Inflammatory macrophage treated with lipopolysaccharide for 1 hour (primary cell): ENCODE measurements at places on chromosomes 3 and 15.

DNA sequence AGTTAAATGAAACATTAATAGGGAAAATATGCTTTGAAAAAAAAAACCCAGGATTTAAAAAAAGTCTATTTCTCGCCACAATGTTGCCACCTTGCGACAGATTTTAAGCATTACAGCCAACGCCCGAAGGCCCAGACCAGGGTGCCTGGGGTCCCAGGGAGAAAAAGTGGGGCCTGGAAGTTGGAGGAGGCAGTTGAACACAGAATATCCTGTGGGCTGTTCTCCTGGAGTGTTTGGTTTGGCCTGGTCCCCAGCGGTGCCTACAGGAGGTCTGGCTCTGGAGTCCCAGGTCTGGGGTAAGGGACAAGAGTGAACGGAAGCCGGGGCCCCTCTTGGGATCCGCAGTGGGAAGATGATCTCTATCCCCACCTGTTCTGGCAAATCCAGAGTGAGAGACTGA lies 3.4 kb downstream of the RNU6-1 start:
- DNase-seq, result peak; percentile 81

- DNase-seq, result no peak
These were observed 1.6 kb downstream of the STRA6 start for GRCh38 chr15:74200871-74201419.

DNA sequence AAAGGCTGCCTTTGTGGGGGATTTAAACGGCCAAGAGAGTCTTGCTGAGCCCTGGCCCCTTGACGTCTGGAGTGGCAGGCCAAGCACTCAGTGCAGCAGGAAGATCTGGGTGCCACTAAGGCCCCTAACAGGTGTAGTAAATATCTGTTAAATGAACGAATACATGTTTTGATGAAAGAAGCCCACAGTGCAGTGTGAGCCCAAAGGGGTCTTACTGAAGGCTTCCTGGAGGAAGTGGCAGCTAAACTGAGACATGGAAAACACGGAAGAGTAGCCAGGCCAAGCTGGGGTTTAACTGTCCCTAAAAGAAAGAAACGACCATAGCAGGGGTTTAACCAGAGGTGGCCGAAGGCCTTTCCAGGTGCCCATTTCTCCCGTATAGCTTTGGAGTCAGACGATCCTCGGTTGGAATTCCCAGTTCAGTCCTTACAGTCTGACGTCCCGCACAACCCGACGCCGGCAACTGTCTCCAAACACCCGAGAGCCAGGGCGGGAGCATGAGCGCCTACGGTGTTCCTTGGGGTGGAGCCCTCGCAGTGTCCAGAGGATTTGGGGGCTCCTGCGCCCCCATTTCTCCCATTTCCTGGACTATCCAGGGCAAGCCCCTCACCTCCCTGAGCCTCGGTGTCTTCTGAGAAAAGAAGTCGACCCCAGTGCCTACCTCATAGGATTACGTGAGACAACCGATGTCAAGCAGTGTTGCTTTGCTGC lies 910 bp upstream of the ABHD6 start:
- no peak for DNase-seq

GRCh38 chr3:46378426-46378942 lies 7.7 kb downstream of the CCR5 start:
- DNase-seq, result peak; percentile 83

DNA sequence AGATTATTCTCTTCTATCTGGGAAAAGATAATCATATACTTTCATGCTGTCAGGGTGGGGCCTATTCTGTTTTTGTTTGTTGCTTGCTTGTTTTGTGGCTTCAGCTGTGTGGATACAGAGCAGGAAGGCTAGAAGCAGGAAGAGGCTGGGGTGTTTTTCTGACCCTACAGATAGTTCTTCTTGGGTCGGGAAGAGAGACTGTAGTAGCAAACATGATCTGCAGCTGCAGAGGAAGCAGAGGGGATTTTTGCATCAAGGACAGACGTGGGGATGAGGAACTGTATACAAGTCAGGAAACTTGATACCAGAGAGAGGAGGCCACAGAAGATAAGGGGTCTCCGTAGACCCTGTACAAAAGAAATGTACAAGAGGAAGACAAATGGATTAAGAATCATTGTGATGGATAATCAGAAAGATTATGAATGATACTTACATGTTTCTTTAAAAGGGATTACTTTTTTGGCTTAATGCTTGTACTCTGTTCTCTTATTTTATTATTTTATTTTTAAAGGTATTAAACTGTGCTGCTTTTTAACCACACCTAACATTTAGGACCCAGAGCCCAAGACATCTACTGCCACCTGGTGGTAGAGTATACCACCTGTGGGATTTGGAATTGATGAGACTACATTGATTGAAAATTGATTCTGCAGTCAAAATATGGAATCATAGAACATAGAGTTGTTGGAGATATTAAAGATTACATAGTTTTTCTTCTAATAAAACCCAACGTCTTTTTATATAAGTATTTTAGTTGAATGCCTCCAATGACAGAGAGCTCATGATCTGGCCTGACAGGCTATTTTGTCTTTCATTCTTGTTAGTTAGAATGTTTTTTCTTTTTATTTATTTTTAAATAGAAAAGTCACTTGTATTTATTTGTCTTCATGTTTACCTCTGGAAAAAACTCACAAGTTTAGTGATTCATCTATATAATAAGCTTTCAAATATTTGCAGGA lies 87.3 kb upstream of the ROPN1 start:
- peak; percentile 8 for DNase-seq

DNA sequence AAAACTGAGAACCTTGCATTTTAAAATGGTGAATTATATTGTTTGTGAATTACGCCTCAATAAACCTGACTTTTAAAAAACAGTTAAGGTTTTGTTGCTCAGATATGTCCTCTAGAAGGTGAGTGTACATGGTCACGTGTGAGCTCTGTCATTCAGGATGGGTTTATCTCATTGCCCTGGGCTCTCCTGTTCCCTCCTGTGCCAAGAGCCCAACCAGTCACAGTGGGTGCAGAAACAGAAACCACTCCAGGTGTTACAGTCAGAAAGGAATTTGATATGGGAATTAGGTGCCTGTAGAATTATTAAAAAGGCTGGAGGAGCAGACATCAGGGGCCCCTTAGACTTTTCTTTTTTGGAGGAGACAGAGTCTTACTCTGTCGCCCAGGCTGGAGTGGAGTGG lies 196.4 kb downstream of the STT3B start:
- DNase-seq, result no peak

DNA sequence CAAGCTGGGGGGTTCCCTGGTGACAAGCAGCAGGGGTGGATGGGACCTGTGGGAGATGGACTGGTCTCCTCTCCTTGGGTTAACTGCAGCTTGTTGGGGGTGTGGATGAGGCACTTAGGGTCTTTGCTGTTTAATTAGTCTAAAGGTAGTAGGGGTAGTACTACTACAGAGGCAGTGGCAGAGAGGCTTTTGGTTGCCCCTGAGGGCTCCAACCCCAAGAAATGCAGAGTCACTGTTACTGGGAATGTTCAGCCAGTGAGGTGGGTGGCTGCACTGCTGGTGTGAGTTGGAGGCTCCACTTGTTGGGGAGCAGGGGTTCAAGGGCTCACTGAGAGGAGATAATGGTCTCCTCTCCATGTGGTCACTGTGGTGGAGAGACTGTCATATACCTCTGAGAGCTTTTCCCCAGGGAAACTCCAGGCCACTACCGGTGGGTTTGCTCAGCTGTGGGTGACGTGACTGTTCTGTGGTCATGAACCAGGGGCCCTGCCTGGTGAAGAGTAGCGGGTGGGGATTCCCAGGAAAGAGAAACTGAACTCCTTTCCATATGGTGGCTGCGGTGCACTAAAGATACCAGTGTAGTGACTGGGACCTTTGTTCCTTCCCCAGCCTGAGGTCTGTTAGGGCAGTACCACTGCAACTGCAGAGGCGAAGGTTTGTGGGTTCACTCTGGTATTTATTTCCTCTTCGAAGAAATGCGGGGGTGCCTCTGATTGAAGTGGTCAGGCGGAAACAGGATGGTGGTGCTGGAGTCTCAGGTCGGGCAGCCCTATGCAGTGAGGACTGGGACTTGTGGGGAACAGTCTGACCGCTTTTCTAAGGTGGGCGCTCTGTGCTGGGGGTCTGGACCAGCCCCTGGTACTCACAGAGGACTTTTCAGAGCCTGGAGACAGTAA lies 68.9 kb upstream of the TNFSF10 start:
- DNase-seq, result peak; percentile 96

DNA sequence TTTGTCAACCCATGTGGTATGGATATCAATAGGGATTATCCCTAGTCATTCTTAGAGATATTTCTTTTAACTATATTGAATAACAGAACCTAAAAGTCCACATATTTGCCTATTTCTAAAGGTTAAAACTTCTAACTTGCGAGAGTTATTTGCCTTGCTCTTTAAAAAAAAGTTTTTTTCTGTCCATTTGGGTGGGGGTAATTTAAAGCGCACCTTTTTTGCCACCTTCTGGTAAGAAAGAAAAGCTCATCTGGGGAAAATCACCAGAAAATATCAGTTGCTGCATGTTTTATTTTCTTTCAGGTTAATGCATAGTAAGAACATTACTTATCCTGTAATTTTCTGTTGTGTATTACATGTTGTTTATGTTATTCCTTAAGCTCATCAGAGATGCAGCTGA lies 242.0 kb upstream of the GOLGA6L4 start:
- DNase-seq, result no peak

DNA sequence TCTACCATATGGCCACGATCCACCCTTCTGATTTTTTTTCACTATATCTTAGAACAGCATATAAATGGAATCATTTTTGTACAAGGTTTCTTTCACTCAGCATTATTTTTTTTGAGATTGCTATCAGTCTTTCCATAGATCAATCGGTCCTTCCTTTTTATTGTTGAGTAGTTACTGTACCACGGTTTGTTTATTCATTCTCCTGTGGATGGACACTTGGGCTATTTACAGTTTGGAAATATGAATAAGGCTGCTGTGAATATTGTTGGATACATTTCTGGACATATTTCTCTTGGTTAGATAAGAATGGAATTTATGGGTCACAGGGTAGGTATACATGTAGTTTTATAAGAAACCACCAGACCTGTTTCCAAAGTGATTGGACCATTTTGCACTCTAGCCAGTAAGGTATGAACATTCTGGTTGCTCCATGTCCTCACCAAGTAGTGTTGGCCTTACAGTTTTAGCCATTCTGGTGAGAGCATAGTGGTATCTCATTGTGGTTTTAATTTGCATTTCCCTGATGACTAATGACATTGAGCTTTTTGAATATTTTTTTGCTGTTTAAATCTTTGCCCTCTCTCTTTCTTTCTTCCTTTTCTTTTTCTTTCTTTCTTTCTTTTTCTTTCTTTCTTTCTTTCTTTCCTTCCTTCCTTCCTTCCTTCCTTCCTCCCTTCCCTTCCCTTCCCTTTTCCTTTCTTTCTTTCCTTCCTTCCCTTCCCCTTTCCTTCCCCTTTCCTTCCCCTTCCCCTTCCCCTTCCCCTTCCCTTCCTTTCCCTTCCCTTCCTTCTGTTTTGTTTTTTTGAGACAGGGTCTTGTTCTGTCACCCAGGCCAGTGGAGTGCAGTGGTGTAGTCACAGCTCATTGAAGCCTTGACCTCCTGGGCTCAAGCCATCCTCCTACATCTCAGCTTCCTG lies 49.2 kb downstream of the LRRK1 start:
- no peak for DNase-seq

- no peak for DNase-seq
These were observed 836.5 kb downstream of the PDCD6IP start for GRCh38 chr3:34634939-34635338.

DNA sequence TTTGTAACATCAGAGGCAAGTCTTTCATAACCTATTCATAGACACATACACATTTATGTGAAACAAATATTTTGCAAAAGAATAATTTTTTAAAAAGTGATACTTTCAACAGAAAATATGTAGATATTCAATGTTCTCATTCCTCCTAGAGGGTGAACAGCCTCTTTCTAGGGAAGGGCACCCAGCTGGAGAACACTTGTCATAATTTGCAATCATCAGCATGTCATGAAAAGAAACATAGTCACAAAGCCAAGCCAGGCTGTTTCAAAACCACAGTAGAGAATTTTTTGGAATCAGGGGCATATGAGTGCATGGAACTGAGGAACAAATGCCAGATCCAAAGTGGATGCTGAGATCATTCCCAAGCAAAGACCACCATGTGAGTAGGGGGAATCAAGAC lies 406.9 kb upstream of the ADAMTS9 start:
- no peak for DNase-seq

DNA sequence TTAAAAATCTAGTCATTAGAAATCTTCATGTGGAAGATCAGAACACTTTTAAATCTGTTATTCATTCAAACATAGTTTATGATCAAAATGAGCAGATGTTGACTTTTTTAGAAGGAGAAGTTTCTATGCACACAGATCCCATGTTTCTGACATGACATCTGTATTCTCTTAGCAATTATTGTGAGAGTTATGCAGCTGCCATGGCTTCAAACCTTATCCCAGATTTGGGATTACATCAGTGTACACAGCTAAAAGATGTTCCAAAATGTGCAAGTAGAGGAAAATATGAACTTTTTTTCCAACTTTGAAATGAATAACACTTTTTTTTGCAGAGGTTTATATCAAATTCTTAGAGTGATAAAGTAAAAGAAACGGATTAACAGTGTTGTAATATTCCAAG lies 1166.9 kb downstream of the ZPLD1 start:
- no peak for DNase-seq

DNA sequence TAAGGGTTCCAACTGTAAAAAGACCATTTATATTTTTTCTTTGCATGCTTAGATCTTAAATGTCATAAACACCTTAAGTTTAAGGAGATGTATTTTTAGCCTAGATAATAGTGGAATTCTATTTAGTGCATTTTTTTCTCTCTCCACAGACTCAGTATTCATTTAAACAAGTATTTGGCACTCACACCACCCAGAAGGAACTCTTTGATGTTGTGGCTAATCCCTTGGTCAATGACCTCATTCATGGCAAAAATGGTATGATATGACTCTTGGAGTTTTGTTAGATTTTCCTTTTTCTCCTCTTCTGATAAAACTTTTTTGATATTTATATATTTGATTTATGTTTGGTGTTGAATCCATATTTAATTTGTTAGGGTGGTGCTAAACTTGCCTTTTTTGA lies 7.3 kb downstream of the KIF23 start:
- DNase-seq, result no peak

DNA sequence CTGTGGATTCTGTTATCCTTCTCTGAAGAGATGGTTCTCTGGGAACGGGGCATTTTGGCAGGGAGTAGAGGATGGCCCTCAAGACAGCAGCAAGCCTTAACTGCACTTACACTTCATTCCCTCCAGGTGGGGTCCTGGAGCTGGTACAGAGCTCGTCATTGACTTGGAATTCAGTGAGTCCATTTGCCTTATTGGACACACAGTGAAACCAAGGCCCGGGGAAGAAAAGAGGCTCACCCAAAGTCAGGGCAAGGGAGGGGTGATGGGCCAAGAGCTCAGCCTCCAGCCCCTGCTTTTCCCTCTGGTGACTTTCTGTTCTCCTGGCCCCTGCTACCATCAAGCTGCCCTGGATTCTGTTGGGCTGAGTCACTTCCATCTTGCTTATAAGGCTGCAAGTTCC lies 125.6 kb downstream of the ETFA start:
- peak; percentile 13 for DNase-seq

- DNase-seq, result no peak
These were observed 38.2 kb downstream of the SNX4 start for GRCh38 chr3:125481786-125482185.

- DNase-seq, result no peak
These were observed 154.5 kb downstream of the ATP8B4 start for GRCh38 chr15:49964551-49964950.
